Fibroblast of pulmonary artery (primary cell): ENCODE measurements at places on chromosomes 2 and 18.

GRCh38 chr18:79221136-79221535 lies 151.9 kb downstream of the ATP9B start:
- no peak for DNase-seq

DNA sequence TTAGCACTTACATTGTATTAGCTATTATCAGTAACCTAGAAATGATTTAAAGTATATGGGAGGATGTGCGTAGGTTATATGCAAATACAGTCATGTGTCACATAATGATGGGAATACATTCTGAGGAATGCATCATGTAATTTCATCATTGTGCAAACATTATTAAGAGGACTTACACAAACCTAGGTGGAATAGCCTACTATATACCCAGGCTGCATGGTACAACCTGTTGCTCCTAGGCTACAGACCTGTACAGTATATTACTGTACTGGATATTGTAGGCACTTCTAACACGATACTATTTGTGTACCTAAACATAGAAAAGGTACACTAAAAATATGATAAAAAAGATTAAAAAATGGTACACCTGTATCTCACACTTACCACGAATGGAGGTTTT lies 7.9 kb downstream of the RIF1 start:
- DNase-seq, result no peak

- DNase-seq, result peak; percentile 12
These were observed 163.2 kb upstream of the SLC1A4 start for GRCh38 chr2:64825831-64826491.

GRCh38 chr2:135144343-135144742 lies 92.3 kb downstream of the RAB3GAP1 start:
- peak; percentile 27 for DNase-seq

DNA sequence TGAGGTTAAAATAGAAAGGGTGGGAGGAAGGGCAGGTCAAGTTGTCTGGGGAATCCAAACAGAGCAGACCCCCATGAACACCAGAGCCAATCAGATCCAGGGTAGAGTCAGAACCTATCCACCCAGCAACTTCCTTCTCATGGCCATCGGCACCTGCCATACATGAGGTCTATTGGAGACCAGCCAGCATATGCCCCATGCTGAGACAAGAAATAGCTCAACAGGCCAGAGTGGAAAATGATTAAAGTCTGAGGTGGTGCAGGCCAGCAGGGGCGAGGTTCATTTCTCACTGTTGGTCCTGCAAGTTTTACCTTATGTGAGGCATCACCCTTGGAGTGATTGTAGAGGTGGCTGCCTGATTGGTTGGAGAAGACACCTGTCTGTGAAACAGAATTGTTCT lies 89.2 kb downstream of the LONRF2 start:
- DNase-seq, result no peak

DNA sequence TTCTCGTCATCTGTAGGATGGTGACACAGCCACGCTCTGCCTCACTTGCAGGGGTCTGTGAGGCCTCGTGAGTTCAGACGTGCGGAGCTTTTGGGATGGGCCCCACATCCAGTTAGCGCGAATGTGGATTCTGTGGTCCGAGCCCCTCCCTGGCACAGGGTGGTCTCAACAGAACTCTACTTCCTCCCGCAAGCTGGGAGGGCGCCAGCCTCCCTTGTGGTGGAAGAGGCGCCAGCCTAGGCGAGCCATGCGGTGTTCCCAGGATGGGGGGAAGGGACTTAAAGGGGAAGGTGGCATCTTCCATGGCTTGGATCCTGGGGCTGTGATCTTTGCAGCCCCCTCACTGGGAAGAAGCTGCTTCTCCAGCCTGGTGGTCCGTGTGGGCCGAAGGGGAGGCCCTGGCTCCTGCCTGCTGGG lies 1.4 kb downstream of the SNORC start:
- DNase-seq, result no peak

GRCh38 chr2:118851650-118852049 lies 4.2 kb upstream of the EN1 start:
- no peak for DNase-seq

DNA sequence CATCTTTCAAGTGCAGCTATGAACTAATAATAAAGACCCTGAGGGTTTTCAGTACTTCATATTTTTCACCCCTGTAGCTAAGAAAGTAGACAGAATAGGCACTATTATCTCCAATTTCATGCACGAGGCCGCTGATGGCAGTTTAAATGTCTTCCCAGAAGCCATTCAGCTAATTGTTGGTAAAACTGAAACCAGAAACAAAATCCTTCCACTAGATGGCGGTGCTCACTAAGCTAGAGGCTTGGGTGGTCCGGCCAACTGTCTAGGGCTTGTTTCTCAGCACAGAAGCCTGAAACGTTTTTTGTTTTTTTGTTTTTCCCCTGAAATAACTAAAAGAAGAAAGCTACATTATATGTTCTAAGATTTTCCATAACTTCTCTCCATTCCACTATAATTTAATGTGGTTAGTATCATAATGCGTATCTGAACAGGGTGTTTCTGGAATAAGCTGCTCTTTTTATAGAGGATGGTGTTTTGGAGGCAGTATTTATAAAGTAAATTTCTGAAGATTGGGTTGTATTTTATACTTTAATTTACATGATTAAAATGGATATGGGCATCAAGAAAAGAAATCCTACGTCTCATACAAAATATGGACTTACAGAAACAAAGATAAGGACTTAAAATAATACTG lies 159.4 kb downstream of the PIK3C3 start:
- DNase-seq, result peak; percentile 87

DNA sequence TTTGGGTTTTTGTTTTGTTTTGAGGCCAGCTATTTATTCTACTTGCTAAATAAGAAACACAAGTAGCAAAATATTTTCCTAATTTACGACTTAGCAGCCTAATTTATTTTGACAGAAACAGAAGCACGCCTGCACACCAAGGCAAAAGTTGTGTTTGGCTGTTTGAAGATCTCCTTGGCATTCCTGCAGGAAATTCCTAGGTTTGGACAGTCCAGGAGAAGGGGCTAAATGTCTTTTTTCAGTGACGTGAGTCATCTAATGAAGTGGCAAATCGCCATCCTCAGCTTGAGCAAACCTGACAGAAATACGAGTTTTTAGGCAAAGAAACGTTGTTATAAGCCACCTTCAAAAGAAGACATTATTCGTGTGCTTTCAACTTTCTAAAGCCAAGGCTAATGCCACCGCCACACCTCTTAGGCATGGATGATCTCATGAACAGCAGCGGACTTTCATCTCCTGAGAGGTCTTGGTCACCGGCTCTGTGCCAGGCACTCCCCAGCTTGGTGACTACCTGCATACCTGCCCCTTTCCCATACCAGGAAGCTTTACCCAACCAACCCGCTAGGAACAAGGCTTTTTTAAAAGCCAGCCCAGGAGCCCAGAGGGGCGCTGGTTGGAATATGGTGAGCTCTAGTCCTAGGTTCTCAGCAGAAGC lies 30.9 kb downstream of the STK39 start:
- peak; percentile 41 for DNase-seq

DNA sequence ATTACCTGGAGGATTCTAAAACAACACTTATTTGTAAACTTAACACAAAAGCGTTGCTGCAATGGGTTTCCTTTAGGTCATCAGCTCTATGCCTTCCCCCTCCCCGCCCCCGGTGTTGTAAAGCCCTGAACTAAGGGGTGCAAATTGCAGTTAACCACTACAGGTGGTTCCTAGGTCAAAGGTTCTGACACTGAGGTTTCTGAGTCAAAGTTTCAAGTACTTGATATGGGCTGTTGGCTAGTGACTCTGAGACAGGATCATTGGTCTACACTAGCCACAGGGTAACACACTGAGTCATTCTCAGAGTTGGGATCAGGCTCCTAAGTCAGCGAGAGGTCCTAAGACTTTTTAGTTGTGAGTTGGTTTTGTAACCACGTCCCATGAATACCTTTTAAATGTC lies 15.4 kb downstream of the IL1B start:
- no peak for DNase-seq

GRCh38 chr2:168097431-168097830 lies 150.0 kb downstream of the STK39 start:
- no peak for DNase-seq

- DNase-seq, result no peak
These were observed 2.6 kb downstream of the DPYSL5 start for GRCh38 chr2:26850505-26850904.

GRCh38 chr18:13370995-13371625 lies 152.6 kb downstream of the LDLRAD4 start:
- DNase-seq, result no peak

DNA sequence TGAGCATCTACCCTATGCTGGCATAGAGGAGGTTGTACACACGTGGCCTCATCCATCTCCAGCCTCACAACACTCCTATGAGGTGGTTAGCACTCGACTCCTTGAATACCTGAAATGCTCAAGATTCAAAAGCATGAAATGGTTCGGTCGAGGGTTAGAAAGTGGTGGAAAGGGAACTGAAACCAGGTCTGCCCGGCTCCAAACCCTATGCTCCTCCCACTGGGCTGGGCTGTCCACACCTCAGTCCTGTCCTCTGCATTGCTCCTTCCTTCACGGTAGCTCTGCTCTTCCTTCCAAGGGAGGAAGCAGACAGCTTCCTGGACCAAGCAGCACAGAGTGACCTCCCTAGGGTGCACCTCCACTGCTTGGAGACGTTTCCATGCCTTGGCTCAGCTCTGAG lies 565.2 kb upstream of the ID2 start:
- no peak for DNase-seq

DNA sequence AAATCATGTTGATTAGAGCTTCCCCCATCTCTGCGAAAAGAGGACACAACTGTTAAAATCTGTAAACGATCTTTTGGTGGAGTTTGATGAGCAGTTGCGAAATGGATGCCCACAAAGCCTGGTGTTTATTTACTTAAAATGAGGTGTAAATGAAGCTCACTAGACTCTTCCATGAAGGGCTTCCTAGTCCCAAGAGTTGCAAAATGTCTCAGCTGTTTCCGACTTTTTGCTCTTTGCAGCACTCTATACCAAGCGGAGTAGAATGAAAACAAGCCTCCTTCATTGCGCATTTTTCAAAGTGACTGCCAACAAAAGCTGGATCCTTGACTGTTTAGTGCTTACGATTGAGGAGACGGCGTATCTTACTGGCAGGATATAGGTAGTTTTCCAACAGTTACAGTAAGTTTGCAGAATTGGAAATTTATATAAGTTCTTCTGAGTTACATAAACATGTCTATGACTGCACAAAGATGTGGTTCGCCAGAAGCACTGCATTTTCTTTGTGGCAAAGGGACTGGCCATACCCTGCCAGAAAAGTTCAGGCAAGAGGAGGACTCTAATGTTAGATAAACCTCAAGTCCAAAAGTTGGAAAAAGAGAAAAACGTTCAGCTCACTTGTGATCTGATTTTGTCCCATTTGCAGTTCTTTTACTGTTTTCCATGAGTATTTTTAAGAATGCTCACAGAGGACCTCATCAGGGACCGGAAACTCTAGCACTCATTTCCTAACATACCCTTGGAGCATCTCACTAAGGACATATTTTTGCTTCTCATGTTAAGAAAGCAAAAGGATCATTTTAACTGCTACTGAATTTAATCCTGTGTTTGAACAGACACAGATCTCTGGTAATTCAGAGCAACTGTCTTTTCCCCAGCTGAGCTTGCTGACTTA lies 42.7 kb downstream of the COLEC12 start:
- DNase-seq, result peak; percentile 73

DNA sequence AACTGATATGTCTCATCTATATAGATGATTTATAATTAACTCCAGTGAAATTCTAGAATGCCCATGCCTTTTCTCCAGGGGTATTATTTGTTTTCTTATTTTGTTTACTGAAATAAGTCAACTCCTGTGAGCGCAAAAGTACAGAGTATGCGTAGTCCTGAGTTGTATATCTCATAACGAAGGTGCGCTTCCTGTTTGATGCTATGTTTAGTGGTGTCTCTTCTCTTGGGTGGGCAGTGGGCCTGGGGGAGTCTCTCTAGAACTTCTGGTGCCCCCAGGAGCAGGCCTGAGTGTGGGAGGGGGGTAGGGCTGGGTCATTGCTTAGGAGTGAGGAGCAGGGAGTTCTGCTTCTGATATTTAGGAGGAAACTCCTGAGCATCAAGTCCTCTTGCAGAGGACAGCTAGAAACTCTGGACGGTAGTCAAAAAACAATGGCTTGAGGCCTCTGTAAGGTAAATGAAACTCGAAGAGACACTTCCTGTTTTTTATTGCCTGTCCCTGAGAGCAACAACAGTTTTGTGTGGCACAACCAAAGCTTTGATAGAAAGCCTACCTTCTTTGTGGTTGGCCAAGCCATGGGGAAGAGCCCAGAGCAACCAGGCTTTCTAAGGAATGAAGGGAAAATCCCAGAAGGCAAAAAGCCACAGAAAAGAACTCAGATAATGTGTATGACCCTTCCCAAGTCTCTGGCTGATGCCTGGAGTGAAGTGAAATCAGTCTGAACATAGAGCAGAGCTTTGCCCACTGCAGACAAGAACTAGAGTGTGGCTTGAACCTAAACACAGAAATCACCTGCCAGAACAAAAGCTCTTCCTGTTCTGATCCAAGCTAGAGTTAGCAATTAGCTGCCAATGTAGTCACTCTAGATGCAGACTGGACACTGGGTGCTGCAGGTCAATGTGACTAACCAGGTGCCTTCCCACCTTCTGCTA lies 8.5 kb upstream of the SP140L start:
- DNase-seq, result no peak

DNA sequence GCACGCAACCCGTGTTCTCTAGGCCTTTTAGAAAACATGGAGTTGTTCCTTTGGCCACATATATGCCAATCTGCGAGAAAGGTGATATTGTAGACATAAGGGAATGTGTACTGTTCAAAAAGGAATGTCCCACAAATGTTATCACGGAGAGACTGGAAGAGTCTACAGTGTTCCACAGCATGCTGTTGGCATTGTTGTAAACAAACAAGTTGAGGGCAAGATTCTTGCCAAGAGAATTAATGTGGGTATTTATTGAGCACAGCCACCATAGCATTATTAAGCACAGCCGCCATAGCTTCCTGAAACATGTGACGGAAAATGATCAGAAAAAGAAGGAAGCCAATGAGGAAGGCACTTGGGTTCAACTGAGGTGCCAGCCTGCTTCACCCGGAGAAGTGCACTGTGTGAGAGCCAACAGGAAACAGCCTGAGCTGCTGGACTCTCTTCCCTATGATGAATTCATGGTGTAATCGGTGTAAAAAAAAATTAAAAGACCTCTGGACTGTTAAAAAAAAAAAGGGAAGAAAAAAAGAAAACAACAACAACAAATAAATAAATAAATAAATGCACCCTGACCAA lies 29.0 kb upstream of the REL start:
- no peak for DNase-seq

DNA sequence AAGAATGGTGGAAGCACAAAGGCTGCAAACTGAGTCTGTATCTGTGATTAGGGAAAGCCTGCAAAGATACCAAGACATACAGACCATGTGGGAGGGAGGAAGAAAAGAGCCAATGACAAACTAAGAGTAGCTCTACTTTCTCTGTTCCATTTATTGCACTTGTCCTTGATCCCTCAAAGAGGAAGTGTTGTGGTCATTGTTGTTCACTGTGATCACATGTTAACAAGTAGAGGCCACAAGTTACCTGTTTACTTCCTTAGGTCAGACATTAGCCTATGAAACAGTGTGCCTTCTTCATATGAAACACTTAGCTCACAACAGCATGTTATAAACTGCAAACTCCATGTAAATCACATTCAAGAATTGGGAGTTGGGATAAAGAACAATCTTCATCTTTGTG lies 32.6 kb downstream of the MAP2 start:
- DNase-seq, result no peak
